ENCODE measurements at places on chromosomes 1 and 21.

DNA sequence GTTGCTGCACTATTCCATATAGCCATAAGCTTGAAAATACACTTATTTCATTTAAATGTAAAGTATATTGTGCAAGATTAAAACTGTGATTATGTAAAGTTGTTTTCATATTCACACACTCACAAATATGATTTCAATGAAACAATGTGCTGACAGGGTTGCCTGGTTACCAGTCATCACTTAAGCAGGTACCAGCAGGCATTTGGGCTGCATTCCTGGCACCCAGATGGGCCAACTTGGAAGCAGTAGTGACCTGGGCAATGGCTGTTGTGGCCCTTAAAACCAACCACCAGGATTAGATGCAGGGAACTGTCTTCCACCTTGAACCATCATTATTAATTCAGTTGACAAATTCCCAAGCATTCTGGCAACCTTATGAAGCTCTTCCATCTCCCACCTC lies 45.0 kb upstream of the RASAL2 start:
- DNase-seq: no peak

DNA sequence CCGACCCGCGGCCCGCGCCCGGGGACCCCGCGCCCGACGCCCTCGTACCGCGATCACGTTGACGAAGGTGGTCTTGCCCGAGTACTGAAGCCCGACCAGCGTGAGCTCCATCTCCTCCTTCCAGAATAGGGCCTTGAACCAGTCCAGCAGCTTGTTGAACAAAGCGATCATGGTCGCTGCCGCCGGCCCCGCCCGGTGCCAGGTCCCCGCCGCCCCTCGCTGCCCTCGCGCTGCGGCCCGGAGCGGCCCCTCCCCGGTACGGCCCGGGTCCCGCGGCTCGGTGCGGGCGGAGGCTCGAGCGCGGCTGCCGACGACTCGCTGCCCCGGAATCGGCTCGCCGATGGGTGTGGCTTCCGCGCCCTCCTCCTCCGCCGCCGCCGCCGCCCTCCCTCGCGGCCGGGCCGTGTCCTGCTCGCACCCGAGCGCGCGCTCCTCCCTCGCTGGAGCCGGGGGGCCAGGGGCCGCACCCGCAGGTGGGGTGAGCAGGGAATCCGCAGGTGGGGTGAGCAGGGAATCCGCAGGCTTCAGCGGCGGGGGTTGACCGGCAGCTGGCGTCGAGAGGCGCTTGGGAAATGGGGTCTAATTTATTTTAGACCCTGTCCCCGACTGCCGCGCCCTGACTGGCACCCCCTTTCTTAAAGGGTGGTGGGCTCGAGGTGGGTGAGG lies at the start of gene ARL8A:
Gene ARL8A (minus strand): TSS at position 336 of the 666 bp plus-strand sequence. CDS start 165 bp downstream, at position 171.
- peak; percentile 81 for DNase-seq

- DNase-seq: peak; percentile 91
Observed at GRCh38 chr1:162023547-162024501, at the start of gene OLFML2B. TSS of gene OLFML2B (minus strand) at chr1:162023869. CDS start at chr1:162023430, 439 bp downstream.

DNA sequence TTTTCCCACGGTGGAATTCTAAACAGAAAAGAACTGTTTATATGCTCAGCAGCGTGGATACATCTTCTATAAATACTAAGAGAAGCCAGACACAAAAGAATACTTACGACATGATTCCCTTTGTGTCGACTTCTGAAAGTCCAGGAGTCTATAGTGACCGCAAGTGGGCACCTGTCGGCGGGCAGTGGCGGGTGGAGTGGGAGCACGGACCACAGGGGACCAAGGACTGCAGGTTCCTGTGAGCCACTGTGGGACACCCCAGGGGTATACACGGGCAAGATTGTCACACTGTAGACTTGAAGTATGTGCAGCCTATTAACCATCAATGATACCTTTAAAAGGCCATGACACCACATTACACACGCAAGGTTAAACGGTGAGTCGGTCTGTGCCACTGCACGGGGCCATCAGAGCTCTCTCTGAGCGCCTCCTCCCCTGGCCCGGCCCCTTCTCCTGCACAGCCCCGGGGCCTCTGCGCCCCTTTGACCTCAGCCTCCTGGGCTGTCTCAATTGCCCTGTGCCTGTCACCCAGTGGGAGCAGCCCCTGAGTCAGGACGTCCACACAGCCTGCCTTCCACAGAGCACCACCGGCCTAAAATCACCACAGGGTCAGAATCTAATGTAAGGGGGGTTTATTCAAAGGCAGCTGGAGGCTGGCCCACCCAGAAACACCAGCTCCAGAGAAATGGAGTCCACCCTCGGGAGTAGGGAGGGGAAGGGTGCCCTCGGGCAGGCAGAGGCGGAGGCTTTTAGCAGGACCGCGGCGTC lies 90.0 kb upstream of the COL6A1 start:
- no peak for DNase-seq

DNA sequence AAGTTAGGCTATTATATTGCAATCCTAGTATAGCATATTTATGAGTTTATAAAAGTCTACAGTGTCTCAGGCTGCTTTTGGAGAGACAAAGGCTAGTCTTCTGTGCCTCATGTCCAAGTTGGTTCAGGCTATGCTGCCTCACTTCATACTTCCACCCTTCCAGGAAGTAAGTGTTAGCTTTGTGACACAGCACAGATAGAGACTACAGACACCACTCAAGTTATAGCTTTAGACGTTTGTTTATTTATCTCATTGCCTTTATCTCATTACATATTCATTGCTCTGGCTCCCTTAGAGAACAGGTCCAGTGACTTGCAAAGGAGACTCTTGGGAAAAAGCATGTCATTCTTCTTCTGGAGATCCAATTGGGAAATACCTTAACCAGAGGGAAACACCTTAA lies 22.6 kb upstream of the GBP4 start:
- no peak for DNase-seq

- DNase-seq: no peak
Observed at GRCh38 chr1:202890392-202890791, 1.4 kb upstream of the RABIF start.

- DNase-seq: no peak
Observed at GRCh38 chr1:62688687-62689085, 500 bp upstream of the DOCK7 start.

GRCh38 chr21:42746593-42747275 lies 93.3 kb downstream of the PDE9A start:
- no peak for DNase-seq

- DNase-seq: peak; percentile 90
Observed at GRCh38 chr1:145849356-145850160, 4.1 kb downstream of the NUDT17 start.

DNA sequence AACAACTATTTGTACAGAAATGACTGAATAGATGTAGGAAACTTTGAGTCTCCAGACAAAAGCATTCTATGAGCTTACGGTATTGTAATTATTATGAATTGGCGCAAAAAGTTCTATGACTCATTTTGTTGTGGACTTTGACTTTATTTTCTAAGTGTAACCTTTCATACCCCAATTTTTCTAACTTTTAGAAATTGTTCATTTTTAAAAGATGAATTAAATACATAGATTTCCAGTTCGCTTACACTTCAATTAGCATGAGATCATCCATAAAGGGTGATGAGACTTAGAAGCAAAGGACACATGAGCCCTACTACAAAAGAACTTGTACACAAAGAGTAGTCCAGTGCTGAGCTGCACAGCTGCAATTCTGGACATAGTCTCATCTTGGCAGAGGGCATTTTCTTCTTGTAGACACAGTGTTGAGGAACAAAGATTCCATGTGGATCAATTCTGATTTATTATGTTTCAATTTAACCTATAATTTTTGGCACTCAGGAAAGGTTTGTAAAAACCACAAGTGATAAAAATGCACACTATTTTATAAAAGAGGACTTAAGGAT lies 431.1 kb downstream of the LRRIQ3 start:
- DNase-seq: no peak

DNA sequence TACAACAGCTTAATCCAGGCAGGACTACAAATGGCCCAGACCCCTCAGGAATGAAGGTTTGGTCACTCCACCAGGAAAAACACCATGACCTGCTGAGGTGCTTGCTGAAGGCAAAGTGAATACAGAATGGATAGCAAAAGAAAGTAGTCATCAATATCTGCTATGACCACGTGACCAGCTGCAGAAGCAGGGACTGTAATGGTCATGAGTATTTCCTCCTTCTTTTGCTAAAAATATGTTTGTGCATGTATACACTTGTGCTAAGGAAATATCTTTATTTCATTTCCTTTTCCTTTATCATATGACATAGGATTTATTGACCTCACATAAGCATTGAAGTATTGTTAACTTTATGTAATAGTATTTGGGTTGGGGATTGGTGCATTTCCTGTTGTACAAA lies 26.4 kb upstream of the GOLT1A start:
- no peak for DNase-seq

DNA sequence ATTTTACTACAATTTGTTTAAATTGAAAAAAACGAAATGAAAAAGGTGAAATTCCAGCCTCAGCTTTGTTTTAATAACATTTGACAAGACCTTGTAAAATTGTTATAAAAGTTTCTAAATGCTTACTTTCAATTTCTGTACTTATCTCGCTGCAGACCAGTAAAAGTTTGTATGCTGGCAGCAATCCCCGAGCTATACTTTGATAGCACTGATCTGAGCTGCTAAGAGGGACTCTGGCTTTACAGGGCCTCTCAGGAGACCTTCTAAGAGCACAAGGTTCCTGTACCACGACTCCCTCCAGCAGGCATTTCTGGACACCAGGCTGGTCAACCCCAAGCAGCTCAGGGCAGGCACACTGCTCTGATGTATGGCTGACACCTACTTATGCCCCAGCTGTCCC lies 13.1 kb downstream of the STMN1 start:
- no peak for DNase-seq

DNA sequence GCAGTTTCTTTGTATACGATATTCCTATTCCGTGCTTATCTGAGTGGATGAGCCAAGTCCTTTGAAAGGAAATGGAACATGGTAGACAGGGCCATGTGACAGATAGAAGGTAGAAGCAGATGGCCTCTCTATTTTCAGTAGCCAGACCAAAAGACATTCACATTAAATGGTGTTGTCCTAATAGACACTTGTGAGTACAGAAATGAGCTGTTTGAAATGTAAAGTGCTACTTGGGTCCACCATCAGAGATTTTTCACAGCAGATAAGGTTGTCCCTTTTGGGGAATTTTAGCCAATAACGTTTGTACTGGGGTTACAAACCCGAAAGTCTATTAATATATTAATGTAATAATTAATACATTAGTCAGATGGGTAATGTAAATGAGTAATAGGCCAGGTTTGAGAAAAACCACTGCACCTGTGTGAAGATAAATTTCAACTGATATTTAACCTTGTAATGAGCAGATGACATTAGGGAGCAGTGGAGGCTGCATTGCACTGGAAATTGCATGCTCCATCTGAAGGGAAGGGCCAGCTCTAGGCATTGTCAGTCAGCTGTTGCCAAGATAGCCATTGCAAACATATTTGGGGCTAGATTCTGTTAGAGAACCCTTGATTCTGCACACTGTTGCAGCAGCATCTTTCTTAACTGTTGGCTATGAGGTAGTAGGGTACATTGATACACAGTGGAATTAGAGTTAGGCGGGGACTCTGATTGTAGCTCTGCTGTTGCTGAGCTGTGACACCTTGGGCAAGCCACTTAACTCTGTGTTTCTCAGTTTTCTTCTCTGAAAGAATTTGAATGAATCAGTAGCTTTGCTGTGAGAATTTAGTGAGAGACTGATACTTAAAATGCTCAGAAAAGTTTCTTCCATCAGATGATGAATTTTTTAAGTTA lies 43.8 kb downstream of the FGGY start:
- no peak for DNase-seq

- no peak for DNase-seq
Observed at GRCh38 chr1:165837838-165838364, 10.5 kb downstream of the UCK2 start.

GRCh38 chr21:42684109-42684916 lies 30.9 kb downstream of the PDE9A start:
- DNase-seq: peak; percentile 36

- DNase-seq: no peak
Observed at GRCh38 chr1:1308756-1309250, 406 bp downstream of the PUSL1 start.

DNA sequence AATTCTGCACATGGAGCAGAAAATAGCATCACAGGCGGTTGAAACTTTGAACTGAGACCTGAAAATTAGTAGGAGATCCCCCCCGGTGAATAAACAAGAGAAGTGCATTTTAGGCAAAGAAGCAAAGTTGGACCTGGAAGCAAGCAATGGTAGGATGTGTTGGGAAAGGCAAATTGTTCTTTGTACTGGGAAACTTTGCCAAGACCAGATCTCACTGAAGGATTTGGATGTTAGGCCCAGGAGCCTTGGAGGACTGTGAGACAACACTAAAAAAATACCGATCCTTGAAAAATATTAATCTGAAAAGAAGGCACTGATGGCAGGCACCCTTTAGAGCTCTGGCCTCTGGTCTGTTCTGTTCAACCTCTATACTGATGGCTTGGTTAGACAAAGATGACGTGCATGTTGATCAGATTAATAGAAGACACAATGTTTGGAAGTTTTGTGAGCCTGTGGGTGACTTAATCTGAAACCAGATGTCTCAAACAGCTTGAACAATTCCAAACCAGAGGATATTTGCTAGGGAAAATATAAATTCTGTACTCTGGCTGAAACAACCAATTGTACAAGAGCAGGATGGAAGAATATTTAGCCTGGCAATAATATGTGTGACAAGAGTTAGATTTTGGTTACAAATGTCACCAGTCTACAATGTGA lies 108.4 kb downstream of the ROR1 start:
- no peak for DNase-seq

DNA sequence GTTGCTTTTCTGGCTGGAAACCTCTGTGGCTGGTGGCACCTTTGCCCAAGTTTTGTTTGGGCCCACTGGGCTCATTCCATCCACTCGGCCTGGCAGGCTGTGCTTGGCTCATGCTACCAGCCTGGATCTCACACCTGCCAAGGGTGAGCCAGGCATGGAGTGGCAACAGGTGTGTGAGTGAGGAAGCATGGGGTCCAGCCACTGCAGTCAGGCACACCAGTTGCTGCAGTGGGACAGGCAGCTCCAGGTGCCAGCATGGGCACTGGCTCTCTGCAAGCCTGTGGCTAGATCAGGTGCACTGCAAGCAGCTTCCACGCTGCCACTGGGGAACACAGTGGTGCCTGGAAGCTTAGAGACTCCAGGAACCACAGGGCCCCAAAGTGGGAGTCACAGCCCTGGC lies 57.0 kb downstream of the NUP210L start:
- no peak for DNase-seq

GRCh38 chr1:116359060-116359830 lies 13.8 kb upstream of the ATP1A1 start:
- no peak for DNase-seq

DNA sequence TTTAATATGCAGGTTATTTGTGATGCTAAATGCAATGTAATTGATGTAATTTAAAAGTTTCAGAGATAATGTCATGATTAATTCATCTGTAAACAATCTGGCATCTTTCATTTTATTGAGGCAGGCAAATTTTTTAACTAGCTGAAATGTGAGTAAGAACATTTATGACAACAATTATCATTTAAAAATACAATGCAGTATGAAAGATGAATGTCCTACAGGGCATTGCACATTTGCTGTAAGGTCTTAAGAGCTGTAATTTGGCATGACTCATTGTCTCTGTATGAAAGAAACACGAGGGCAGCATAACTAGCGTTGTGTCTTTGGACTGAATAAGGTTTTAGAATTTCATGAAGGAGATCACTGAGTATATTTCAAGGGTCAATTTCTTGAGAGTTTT lies 642.8 kb downstream of the PLA2G4A start:
- no peak for DNase-seq

Data from hepatic stellate cell (primary cell).